Activated CD4-positive, alpha-beta T cell treated with anti-CD3 and anti-CD28 coated beads, Interleukin-2, amount 50 U/mL, for 24 hours (primary cell): ENCODE measurements at places on chromosomes 12 and 14.

- no peak for DNase-seq
These were observed 34.6 kb upstream of the RPH3A start for GRCh38 chr12:112756918-112757317.

- DNase-seq: no peak
These were observed 62.8 kb downstream of the BEGAIN start for GRCh38 chr14:100524233-100524932.

DNA sequence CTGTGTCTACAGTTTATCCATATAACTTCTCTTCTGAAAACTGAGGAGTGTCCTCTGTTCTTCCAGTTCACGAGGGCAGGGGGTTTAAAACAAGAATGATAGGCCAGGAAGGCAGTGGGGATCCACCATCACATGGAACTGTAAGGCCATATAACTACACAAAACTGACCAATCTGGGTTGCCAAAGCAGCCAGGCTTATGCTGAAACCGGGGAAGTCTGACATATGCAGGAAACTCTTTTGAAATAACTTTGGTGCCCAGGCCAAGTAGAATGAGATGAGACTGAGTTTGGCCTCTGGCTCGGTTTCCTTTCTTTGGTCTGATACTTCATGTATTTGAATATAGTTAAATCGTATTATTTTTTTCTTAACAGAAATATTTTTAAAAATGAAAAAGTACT is 18.0 kb upstream of the ATF1 start:
- no peak for DNase-seq

DNA sequence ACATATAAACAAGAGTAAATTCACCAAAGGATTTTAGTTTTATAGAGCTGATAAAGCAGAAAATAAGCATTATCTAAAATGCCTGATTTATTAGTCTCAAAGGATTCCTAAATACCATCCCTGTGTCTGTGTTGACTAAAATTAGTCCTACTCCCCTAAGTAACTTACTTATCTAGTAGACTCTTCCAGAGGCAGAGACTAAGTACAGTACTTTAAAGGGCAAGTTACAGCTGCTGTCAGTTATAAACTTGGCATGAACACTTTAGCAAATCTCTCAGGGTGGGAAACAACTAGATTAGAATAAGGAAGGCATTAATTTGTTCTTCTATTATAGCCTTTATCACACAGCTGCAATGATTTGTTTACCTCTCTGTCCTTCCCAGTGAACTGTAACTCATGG is 46.0 kb downstream of the ATP2B1 start:
- DNase-seq: no peak

DNA sequence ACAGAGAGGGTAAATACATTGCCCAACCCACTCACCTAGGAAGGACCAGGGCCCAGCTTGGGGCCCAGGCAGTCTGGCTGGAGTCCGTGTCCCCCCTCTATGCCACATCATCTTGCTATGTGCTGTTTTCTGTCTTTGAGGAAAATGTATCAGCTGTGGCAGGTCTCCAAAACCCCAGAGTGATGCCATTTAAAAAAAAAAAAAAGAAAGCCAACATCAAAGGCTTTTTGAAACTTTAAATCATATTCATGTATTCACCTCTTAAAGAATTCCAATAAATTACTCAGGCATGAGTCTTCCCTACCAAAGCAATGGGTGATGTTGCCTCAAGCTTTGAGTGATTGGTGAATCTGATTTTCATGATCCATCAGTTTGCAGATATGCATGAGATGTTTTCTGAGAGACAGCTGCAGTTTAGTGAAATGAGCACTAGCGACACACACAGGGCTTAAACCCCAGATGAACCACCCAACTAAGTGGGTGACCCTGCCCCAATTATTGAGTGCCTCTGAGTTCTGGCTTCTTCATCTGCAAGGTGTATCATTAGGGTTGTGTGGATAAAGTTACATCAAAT is 6.1 kb downstream of the KRT81 start:
- DNase-seq: no peak

- no peak for DNase-seq
These were observed 84.0 kb downstream of the PTPN21 start for GRCh38 chr14:88470542-88471440.

- DNase-seq: no peak
These were observed 41.6 kb upstream of the TTC7B start for GRCh38 chr14:90857866-90858265.

DNA sequence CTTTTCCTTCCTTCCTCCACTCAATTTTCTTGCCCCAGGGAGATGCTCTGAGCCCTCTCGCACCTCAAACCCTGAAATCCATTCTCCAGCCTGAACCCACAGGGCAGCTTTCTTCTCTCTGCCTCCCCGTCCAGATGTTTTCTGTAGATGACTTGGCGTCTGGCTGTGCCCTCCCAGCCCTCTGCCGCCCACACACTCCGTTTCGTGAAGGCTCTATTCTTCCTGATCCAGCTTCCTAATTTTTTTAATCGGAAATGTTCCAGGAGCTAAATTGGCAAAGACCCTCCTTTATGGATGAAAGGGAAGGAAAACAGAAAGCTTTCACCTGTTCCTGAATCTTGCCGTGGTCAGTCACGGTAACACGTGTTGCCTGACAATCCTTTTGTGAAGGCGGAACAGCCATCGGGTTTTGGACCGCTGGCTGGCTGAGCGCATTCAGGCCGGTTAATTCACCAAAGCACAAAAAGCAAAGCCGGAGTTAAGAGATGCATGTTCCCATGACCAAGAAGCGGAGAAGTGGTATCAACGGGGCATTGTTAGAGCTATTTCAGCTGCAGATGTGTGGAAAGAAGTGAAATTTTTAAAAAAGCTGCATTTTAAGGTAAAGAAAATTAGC is 70.2 kb upstream of the FBRSL1 start:
- no peak for DNase-seq

GRCh38 chr14:100592972-100593371 is 5.8 kb upstream of the BEGAIN start:
- DNase-seq: no peak

DNA sequence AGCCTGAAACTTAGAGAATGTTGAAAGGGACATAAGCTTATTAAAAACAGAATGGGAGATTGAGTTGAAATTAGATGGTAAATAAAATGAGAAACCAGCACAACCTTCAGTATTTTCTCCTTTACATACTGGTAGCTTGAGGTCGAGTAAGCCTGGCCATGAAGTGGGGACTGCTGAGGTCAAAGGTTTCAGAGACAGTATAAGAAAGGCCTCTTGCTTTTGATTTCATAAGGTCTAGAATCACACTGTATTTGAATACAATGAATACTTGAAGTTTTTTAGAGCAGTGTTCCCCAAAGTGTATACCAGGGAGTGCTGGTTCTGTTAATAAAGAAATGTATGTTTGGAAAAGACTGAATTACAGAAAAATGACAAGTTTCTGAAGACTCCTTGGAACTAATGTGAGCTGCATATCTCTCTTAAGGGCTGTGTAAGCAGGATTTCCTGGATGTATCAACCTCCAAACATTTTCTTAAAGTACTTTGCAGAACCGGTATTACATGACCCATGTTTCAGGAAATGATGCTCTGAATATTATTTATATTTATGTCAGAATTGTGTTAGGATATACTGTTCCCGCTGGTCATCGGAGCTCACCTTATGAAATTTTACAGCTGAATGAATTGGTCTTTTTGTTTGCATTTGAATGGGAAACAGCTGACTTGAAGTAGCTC is 85.0 kb downstream of the AKAP6 start:
- no peak for DNase-seq

- no peak for DNase-seq
These were observed 187.7 kb downstream of the NTF3 start for GRCh38 chr12:5619628-5620027.

DNA sequence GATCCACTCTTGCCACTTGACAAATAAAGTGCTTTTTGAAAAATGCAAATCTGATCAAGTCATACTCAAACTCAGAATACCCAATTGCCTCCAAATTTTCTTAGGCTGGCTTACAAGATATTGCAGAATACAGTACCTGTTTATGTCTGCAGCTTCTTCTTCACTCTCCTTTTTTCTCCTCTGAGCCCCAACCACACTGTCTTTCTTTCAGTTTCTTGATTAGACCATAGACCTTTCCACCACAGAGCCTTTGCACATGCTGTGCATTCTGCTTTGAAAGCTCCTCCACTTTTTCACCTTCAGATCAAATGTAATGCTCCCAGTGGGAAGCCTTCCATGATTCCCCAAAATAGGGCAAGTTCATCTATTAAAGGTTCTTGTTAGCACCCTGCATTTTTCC is 13.9 kb upstream of the GYS2 start:
- no peak for DNase-seq

DNA sequence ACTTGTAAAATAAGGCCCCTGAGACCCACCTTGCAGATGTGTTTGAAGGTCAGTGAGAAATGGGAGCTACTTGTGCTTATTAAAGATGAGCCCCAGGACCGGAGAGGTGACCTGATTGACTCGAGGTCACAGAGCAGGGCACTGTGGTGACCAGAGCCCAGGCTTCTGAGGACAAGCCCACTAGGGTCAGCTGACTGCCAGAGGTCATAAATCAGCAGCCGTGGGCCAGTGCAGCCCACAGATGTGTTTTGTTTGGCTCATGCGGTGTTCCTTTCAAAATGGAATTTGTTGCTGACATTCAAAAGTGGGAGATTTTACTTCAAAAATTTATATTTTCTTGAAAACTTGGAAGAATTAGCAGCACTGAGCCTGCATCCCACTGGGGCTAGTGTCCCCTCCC is 24.5 kb downstream of the JDP2 start:
- DNase-seq: no peak
